Heart right ventricle (tissue), 16 donors: ENCODE measurements at places on chromosomes 2 and 18.
A peak's percentile ranks its signal among the peaks of the same experiment; 100 is the strongest.

DNA sequence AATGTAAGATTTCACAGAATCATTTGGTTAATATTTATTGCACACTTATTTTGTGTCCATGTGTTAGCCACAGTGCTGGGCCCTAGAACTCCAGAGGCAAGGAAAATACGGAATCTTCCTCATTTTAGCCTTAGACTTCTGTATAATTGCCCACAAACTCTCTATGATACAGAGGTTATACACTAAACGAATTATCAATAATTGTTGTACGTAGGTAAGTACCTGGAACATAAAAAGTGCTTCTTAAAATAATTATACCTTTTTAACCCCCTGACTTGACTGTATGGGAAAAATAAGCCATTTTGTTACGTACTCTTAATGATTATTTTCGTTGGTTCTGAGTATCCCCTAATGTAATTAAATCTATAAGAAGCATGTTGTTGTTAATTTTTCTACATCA is 119.4 kb downstream of the ARHGAP15 start:
- H3K4me3 ChIP-seq, result no peak overlapping the region
- H3K4me1 ChIP-seq, result no peaks in the 10 kb centered on the region
- no peak for DNase-seq
- no peaks in the 10 kb centered on the region for H3K27me3 ChIP-seq
- H3K27ac ChIP-seq, result no peak overlapping the region

DNA sequence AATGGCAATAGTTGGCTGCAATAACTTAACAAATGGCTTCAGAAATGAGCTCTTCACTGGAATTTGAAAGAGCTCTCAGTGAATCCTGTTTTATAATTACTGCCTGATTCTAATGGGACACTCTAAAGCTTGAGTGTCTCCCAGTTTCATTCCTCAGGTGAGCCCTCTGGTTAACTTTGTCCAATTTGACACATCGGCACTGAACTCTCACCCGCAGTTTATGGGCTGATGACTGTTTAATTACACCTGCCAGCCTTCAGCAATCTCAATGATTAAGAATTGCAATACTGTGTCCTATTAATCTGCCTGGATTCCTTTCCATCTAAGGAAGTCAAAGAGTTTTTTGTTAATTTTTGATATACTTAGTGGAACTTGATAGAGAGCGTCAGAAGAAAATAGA is 110.7 kb upstream of the NABP1 start:
- H3K4me1 ChIP-seq, result no peaks in the 10 kb centered on the region
- no peaks in the 10 kb centered on the region for H3K36me3 ChIP-seq
- H3K27me3 ChIP-seq, result peaks cover 14% of the 10 kb centered on the region
- no peak overlapping the region for H3K27ac ChIP-seq
- no peak overlapping the region for H3K4me3 ChIP-seq

DNA sequence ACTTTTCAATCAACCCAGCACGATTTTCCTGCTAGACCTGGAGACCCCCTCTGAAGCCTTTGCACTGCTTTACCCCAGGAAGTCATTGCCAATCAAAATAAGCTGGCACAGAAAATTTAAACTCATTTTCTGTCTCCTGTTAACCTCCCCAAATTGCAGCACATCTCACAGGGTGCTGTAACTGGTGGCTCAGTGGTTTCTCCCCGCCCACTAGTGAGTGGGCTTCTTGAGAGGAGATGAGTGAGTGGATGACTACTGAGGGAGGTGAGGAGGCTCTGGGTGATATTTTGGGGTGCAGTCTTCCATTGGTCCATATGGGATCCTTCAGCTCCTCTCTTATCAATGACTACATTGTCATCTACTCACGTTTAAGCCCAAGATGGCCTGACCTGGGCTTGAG is 239.8 kb upstream of the HS6ST1 start:
- no peak overlapping the region for H3K4me3 ChIP-seq
- H3K27ac ChIP-seq, result no peak overlapping the region
- no peaks in the 10 kb centered on the region for H3K36me3 ChIP-seq
- no peaks in the 10 kb centered on the region for H3K27me3 ChIP-seq

DNA sequence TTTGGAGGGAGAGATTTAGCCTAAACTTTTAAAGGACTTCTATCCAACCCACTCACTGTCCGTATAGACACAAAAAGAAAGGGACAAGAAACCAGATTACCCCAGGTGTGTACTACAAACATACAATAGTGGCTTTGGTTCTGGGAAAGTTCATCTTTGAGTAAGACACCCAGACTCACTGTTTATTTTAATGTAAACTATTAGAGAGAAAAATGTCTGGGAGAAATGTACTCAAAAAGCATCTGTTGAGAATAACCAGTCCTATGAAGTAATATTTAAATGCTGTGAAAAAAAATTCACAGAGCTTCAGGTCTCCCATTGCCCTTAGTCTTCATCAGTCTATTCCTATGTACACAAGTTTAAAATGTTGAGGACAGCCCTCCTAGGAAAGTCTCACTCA is 107.5 kb downstream of the SLC8A1 start:
- H3K36me3 ChIP-seq, result no peaks in the 10 kb centered on the region
- peaks cover 3% of the 10 kb centered on the region for H3K4me1 ChIP-seq
- no peak overlapping the region for H3K27ac ChIP-seq
- no peaks in the 10 kb centered on the region for H3K27me3 ChIP-seq

GRCh38 chr2:2879781-2880180 is 497.8 kb downstream of the EIPR1 start:
- H3K4me3 ChIP-seq, result no peak overlapping the region
- H3K27ac ChIP-seq, result no peak overlapping the region
- H3K4me1 ChIP-seq, result no peaks in the 10 kb centered on the region
- no peaks in the 10 kb centered on the region for H3K27me3 ChIP-seq
- no peaks in the 10 kb centered on the region for H3K36me3 ChIP-seq

- no peaks in the 10 kb centered on the region for H3K36me3 ChIP-seq
- no peak overlapping the region for H3K27ac ChIP-seq
- DNase-seq, result no peak
- H3K4me1 ChIP-seq, result no peaks in the 10 kb centered on the region
- H3K27me3 ChIP-seq, result no peaks in the 10 kb centered on the region
Measured at GRCh38 chr2:212173331-212173730, 365.3 kb downstream of the ERBB4 start.

- H3K27ac ChIP-seq, result peak overlapping the region; percentile 79
- DNase-seq, result peak; percentile 69
Measured at GRCh38 chr18:12361770-12362378, 15.2 kb downstream of the AFG3L2 start.

DNA sequence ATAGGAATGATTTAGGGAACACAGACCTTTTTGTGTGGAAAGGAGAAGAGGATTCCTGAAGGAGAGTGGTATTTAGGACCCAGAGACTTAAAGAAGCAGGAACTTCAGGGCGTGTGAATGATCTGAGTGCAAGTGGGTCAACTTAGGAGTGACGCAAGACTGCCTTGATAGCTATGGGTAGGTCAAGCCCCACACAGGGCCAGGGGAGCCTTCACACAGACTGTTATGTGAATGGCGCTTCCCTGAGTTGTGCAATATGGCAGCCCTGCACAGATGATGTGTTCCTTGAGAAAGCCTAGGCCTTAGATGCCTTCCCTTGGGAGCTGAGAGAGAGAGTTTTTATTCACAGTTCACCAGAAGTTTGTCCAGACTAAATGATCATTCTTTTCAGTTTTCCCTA is 47.1 kb upstream of the IGFBP5 start:
- H3K27me3 ChIP-seq, result no peaks in the 10 kb centered on the region
- DNase-seq, result peak; percentile 29
- H3K27ac ChIP-seq, result no peak overlapping the region
- H3K36me3 ChIP-seq, result no peaks in the 10 kb centered on the region
- H3K4me3 ChIP-seq, result no peak overlapping the region

- no peaks in the 10 kb centered on the region for H3K4me1 ChIP-seq
- H3K27ac ChIP-seq, result no peak overlapping the region
- H3K36me3 ChIP-seq, result peaks cover 13% of the 10 kb centered on the region
Measured at GRCh38 chr18:13126966-13127598, 91.5 kb upstream of the LDLRAD4 start.

DNA sequence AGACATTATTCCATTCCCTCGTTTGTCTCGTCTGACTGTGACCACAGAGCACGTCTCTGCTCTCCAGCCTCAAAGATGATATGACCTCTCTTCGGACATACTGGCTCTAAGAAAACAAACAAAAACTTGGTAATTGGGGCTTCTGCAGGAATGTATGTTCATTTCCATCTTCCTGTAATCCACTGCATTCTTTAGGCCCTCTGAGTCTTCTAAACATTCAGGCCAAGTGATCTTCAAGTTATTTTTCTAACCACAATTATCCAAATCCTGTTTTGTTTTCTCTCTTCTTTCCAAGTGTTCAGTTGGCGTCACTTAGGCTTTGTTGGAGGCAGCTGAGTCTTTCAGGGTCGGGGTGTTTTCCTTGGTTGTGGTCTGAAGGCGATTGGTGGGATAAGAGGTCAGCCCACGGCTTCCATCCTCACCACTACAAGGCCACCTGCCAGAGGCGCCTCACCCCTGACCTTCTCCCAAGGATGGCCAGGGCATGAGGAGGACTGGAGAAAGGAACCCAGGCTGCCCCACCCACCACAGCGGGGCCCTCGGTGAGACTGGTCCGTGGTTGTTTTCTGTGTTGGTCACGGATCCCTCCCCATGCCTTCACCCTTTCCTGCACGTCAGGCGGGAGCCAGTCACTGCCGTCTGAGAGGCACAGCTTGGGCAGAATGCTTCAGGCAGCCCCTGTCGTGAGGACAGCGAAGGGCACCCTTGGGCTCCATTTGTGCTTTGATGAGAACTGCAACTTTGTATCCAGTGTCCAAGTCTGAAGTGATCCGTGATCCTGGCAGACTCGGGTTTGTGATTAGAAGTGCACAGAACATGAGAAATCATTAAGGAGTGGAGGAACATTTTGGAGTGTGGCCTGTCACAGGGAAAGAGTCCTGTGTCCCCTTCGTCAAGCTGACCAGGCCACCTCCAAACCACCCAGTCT is 88.6 kb upstream of the FHL2 start:
- no peaks in the 10 kb centered on the region for H3K36me3 ChIP-seq
- no peak overlapping the region for H3K4me3 ChIP-seq
- peak; percentile 57 for DNase-seq
- H3K27ac ChIP-seq, result peak overlapping the region; percentile 76
- no peaks in the 10 kb centered on the region for H3K27me3 ChIP-seq

- H3K27me3 ChIP-seq, result no peaks in the 10 kb centered on the region
- no peaks in the 10 kb centered on the region for H3K36me3 ChIP-seq
- H3K27ac ChIP-seq, result peak overlapping the region; percentile 78
- H3K4me3 ChIP-seq, result no peak overlapping the region
- H3K4me1 ChIP-seq, result peaks cover 29% of the 10 kb centered on the region
Measured at GRCh38 chr2:148615381-148615841, 29.1 kb upstream of the EPC2 start.
